ENCODE measurements at places on chromosomes 5 and 9. TPM values are rescaled to one million over a fixed set of nuclear protein-coding genes. Genes with fewer than 3 reads are reported as not detected.

GRCh38 chr5:23895614-23896013 lies 388.2 kb downstream of the PRDM9 start:
- no peaks in the 10 kb centered on the region for H3K4me1 ChIP-seq
- DNase-seq: no peak
- no peaks in the 10 kb centered on the region for H3K27me3 ChIP-seq
- no peak overlapping the region for H3K4me3 ChIP-seq

UNC13B gene
- total RNA-seq: 29.8 TPM

- no peaks in the 10 kb centered on the region for H3K36me3 ChIP-seq
- peaks cover 6% of the 10 kb centered on the region for H3K4me1 ChIP-seq
- H3K27me3 ChIP-seq: no peaks in the 10 kb centered on the region
Measured at GRCh38 chr5:89842531-89842930, 567.0 kb downstream of the CETN3 start.

IL7R gene
- total RNA-seq: 0.50 TPM

DNA sequence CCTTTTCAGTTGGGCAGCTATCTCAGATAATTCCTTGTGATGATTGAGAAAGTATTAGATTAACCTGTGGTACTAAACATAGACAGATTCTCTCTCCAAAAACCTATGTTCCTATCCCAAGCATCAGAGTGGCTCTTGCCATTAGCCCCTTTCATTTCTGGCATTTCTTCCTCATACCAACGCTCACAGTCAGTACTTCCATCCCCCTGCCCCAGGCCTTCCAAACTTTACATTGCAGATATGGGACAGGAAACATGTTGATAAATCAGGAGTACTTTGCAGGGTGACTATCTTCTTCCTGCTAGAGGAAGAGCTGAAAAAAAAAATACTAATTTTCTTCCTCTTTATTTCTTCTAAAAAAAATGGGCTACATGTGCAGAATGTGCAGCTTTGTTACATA lies 442.6 kb upstream of the RGMB start:
- H3K27me3 ChIP-seq: no peaks in the 10 kb centered on the region
- DNase-seq: no peak
- H3K36me3 ChIP-seq: peaks cover 3% of the 10 kb centered on the region

All from chondrocyte (in vitro differentiated cells).